GM12892 (cell line): ENCODE measurements at places on chromosomes 2 and 18.

- no peak for DNase-seq
Measured at GRCh38 chr2:37711831-37712230, 40.4 kb upstream of the CDC42EP3 start.

GRCh38 chr2:101818531-101819451 is 121.3 kb downstream of the MAP4K4 start:
- no peak for DNase-seq

- DNase-seq, result no peak
Measured at GRCh38 chr2:106972782-106973181, 86.8 kb upstream of the ST6GAL2 start.

- DNase-seq, result no peak
Measured at GRCh38 chr2:162465430-162465829, 121.5 kb downstream of the GCA start.

GRCh38 chr2:180985771-180986395 is 5.5 kb downstream of the UBE2E3 start:
- no peak for DNase-seq

DNA sequence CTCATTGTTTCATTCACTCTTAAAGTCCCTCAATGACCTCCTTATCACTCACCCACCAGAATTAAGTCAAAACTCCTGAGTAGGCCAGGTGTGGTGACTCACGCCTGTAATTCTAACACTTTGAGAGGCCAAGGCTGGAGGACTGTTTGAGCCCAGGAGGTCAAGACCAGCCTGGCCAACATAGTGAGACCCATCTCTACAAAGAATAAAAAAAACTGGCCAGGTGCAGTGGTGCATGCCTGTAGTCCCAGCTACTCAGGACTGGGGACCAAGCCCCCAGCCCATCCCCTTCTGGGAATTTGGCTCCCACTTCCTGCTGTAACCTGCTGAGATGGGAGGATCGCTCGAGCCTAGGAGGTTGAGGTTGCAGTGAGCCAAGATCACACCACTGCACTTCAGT is 28.9 kb downstream of the TMEM247 start:
- no peak for DNase-seq

- DNase-seq, result no peak
Measured at GRCh38 chr18:55248495-55248894, 289.2 kb upstream of the CCDC68 start.
